Ascending aorta (tissue), 2 donors: ENCODE measurements at places on chromosomes 4 and X.

- no peak for DNase-seq
Measured at GRCh38 chr4:53706422-53707032, 115.2 kb upstream of the LNX1 start.

DNA sequence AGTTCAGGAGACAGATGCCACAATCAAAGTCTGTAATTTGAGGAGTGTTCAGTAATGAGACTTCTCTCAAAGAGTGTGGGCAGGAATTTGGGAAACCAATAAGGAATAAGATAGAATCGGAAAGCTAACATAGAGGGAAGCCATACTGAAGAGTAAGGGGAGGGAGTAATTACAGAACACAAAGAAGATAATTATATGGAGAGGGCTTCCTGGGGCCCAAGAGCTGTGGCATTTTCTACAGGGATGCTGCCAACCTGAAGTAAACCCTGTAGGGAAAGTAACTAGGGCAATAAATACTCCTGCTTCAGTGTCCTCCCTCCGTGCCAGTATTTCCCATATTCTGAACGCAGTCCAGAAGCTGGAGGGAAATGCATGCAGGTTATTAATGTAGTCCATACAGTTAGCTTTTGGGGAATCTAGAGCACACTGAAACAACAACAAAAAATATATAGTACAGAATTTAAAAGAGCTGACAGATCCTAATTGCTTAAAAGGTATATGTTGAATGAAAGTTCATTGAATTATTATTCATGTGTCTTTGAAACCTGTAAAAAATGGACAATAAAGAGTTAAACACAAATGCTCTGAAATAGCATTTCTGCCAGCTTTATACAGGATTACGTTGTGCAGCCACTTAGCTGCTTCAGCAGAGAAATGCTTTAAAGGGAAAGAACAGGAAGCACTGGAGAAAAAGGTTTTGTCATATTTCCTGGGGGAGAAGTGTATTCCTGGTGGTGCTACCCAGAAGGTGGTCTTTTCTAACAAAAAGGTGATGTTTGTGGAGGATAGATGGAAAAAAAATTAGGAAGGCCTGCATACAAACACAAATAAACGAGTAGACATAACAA lies 48.0 kb downstream of the CXXC4 start:
- DNase-seq, result no peak

DNA sequence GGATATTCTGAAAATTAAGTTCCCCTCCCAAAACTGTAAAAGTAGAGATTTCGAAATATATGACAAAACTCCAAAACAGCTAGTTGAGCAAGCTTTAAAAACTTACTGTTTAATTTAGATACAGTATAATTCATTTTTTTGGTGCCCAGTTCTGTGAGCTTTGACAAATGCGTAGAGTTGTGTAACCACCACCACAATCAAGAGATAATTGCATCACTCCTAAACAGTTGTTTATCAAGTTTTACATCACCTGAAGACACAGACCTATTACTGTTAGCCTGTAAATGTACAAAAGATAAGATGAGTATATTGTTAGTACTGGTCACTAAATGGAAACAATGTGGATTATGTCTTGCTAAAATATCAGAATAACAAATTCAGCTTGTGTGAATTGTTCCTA lies 62.3 kb downstream of the ALG13 start:
- no peak for DNase-seq

GRCh38 chr4:15544248-15544729 lies 74.6 kb downstream of the CC2D2A start:
- no peak for DNase-seq

GRCh38 chrX:85619962-85620361 lies 240.5 kb upstream of the POF1B start:
- no peak for DNase-seq

- DNase-seq, result no peak
Measured at GRCh38 chr4:87122252-87122651, 98.2 kb downstream of the KLHL8 start.

GRCh38 chr4:158786121-158786601 lies 17.3 kb downstream of the FNIP2 start:
- DNase-seq, result no peak
